ENCODE measurements at places on chromosomes 6 and 20.

- DNase-seq = no peak
Observed at GRCh38 chr20:51542033-51542570, 417 bp downstream of the NFATC2 start.

DNA sequence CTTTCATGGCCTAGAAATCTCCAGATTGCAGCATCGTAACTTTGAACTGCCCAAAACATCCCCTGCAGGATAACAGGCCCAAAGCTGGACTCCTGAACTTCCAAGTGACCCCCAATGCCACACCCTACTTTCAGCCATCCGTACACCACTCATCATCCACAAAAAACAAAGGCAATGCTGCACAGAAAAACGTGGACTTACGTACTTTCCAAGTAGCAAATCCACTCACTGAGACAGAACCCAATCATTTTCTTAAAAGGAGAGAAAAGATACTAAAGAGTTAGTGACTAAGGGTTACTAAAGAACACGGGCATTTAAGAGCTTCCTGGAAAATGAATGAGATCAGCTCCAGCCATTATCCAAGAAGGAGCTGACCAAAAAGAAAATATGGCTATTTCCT, 211.0 kb downstream of the WDR27 start:
- no peak for DNase-seq

GRCh38 chr20:56442389-56443365, 25.8 kb upstream of the RTF2 start:
- DNase-seq = no peak

DNA sequence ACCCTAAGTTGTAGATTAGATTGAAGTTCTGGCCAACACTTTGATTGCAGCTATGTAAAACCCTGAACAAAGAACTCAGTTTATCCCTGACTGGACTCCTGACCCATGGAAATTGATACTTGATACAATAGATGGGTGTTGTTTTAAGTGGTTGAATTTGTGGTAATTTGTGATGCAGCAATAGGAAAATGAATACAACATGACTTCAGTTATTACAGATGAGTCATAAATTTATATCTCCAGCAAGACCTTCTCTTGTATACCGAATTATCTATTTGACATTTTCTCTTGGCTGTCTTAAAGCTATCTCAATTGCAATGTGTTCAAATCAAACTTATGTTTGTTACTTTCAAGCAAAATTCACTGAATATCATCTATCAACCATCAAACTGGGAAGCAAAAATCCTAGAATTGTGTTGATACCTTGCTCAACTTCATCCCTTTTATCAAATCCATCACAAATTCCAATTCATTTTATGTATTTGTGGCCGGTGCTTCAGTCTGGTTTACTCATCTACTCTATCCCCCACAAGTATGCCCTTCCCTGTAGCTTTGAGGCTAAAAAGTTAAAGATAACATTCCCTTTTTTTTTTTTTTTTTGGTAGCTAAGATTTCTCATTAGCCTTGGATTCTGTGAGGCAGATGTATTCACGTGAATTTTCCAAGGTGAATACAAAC, 129.4 kb upstream of the CENPW start:
- DNase-seq = no peak

- DNase-seq = peak; percentile 17
Observed at GRCh38 chr6:151399679-151400078, 8.3 kb upstream of the ZBTB2 start.

DNA sequence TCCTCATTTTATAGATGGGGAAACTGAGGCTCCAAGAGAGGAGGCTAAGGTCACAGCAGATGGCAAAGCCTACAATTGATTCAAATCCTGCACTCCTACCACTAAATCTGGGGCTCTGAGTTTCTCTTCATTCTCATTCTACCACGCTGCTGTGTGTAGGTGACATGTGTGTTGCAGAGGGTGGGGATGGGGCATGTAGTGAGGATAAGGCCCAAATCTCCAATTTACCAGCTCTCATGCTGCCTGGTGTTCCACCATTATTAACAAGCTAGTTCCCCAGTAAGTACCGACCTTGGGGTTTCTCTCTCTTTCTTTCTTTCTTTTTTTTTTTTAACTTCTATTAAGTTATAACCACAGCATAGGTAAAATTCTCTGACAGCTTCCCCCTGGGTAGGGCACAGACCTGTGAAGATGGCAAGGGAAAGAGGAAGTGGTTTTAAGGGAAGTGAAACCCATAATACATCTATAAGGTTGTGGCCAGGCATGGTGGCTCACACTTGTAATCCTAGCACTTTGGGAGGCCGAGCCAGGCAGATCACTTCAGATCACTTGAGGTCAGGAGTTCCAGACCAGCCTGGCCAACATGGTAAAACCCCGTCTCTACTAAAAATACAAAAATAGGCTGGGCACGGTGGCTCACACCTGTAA, 13.0 kb upstream of the MATN4 start:
- DNase-seq = no peak

DNA sequence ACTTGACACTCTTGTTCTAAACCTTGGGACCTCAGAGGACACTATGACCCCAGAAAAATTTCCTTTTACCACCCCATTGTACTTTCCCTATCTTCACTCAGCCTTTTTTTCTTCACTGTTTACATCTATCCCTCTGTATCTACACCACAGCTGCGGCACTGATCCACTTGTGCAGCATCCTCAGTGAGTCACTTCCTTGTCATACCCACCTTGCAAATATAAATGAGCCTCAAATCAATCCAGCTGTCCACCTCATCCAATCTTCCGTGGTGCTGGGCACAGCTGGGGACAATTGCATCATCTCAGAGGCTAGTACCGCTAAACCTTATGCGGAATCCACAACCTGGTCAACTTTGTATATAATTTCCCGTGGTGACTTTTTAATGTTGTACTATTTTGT, 710.5 kb downstream of the QKI start:
- DNase-seq = no peak

GRCh38 chr6:126107475-126108166, 121.3 kb downstream of the TRMT11 start:
- DNase-seq = no peak

DNA sequence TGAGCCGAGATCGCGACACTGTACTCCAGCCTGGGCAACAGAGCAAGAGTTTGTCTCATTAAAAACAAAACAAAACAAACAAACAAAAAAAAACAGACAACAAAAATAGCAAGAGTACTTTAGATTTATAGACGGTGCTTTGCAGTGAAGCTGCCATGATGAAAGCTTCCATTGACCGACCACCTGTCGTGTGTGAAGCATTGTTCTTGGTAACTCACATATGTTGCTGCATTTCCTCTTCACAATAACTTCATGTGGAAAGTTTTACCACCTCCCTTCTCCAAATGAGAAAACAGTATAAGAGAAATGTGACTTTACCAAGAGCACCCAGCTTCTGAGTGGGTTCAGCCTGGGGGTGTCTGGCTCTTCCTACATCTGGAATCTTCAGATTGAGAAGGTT, 56.4 kb upstream of the PTGIS start:
- DNase-seq = no peak

GRCh38 chr6:13053006-13053461, 275.3 kb downstream of the TBC1D7 start:
- DNase-seq = no peak

GRCh38 chr6:83069633-83070032, 2.2 kb downstream of the DOP1A start:
- DNase-seq = no peak

DNA sequence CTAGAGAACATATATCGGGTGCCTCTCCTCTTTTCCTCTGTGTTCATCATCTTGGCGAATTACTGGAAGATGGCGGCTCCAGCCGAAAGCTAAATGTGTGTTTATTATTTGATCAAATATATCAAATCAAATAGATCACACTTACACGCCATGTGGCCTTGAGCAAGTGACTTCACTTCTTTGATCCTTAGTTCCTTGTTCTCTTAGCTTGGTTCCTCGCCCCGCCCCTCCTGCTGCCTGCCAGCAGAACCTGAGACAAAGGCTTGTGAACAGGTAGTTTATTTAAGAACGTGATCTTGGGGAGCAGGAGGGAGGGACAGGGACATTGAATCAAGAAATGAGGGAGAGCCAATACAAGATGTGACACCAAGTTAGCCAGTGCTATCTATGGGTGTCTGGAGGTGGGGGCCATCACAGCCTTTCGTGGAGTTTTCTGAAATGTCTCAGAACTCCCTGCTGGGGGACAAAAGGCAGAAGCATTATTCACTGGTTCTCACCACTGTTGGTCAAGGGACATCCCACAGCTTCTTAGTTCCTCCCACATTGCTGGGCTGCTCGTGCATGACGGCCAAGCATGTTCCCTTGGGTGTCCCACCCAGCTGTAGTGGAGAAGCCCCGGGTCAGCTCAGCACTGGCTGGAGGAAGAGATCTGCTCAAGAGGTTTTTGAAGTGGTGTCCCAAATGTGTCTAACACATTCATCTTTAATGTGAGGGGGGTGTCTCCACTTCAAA, 44.9 kb upstream of the RNF24 start:
- DNase-seq = no peak

- peak; percentile 47 for DNase-seq
Observed at GRCh38 chr20:11271920-11272594, 598.3 kb upstream of the JAG1 start.

- DNase-seq = no peak
Observed at GRCh38 chr6:140909156-140909555, 1223.6 kb upstream of the GJE1 start.

- DNase-seq = no peak
Observed at GRCh38 chr6:20540683-20541082, 6.4 kb downstream of the CDKAL1 start.

DNA sequence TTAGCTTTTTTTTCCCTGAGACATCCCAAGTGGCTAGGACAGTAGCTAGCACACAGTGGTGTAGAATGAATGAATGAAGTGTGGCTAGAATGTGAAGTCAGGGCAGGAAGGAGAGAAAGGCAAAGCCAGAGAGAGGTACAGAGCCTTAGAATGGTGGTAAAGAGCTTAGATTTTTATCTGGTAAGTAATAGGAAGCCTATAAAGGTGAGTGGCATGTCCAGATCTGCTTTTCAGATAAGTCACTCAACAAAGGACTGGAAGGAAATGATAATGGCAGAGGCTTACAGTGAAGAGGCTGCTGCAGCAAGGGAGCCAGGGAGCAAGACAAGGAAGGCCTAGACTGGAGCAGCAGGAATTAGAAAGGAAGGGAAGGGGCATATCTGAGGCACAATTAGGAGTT, 96.0 kb upstream of the PRDM1 start:
- DNase-seq = peak; percentile 18

DNA sequence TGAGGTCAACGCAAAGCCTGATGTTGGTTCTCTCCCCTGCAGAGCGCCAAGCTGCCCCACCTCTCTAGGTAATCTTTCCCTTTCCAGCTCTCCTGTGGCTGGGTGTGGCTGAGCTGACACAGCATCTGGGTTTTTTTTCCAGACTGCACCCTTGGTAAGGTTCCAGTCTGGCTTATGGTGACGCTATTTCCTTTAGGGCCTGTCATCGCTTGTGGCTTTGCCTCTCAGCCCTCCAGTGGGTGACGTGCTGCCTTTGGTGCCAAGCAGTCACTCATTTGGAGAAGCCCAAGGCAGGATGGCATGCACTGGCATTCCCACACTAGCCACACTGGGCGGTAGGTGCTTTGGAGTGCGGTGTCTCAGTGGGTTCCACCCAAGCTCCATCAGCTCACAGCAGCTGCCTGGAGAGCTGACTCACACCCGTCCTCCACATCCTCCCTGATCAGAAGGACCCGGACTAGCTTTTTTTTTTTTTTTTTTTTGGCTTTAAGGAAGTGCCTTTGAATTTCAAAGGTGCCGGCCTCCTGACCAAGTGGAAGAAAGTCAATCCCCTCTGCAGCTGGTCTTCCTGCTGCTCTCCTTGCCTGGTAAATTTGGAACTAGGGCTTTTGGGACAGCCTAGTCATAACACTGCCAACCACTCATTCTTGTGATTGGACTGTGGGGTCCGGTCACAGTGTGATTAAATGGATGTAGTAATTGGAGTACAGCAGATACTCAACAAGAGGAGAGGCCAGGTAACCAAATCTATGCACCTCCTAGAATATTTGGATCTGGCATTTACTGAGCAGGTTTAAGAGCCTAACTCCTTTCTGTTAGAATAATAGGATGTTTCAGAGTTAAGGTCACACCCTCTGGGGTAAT, 153.6 kb downstream of the CD83 start:
- DNase-seq = no peak

DNA sequence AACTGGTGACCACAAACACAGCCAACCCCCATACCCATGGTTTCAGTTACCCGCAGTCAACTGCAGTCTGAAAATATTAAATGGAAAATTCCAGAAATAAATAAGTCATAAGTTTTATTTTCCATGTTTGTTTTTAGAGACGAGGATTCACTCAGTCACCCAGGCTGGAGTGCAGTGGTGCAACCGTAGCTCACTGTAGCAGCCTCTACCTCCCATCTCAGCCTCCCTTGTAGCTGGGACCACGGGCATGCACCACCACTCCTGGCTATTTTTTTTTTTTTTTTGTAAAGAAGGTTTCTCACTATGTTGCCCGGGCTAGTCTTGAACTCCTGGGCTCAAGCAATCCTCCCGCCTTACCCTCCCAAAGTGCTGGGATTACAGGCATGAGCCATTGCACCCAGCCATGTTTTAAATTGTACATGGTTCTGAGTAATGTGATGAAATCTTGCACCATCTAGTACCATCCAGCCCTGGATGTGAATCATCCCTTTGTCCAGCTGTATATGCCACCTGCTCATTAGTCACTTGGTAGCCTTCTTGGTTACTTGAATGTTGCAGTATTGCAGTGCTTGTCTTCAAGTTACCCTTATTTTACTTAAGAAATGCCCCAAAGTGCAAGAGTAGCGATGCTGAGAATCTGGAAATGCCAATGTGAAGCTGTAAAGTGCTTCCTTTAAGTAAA, 14.5 kb downstream of the CSNK2A1 start:
- no peak for DNase-seq

- no peak for DNase-seq
Observed at GRCh38 chr6:89120371-89120770, 2.5 kb upstream of the SRSF12 start.

DNA sequence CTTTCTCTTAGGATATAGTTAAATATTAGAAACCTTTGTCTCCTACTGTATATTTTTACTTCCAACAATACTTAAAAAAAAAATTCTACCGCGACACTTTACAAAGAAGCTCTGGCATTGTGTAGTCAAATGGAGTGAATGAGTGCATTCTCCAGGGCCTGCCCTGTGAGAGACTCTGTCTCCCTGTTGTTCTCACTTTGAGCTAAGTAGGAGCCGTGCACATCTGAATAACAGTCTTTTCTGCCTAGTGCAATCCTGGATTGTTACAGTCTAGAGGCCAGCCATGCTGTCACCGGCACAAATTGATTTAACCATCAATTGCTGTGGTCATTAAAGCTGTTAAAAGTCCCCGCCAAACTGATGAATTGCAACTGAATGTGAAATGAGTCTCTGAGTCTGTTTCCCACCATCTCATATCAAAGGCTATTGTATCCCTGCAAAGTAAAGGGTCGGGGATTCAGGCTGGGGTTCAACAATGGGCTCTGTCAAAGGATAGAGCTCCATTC, 156.0 kb downstream of the RFPL4B start:
- no peak for DNase-seq

DNA sequence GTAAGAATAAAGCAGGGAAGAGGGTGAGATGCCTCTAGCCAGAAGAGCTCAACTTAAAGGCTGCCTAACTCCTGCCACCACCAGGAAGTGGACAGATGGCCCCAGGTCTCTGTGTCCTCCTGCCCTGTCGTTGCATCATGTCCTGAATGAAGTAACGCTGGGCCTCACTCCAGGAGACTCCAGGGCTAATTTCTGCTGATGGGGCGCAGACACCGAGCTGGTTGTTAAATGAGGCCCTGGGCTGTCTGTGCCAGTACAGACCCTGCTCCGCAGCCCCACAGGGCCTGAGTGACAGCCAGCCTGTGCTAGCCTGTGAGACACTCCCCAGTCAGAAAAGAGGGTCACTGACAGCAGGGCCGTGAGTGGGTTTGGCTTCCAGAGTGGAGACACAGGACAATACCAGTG, 6.5 kb downstream of the IP6K3 start:
- no peak for DNase-seq
